ENCODE measurements at places on chromosomes 7 and 10. TPM values are rescaled to one million over a fixed set of nuclear protein-coding genes. Genes with fewer than 3 reads are reported as not detected.

JCAD gene
- total RNA-seq, result 46.2 TPM

WNT16 gene
- not detected for total RNA-seq

TRIM73 gene
- total RNA-seq, result 0.44 TPM

LARP4B gene
- 23.2 TPM for total RNA-seq

BET1 gene
- total RNA-seq, result 26.2 TPM

PTPN20 gene
- total RNA-seq, result 1.4 TPM

PRPS1L1 gene
- total RNA-seq, result not detected

GNA12 gene
- total RNA-seq, result 27.2 TPM

ENTPD1 gene
- total RNA-seq, result 2.6 TPM

ECHDC3 gene
- 34.5 TPM for total RNA-seq
